ENCODE measurements at places on chromosomes 16 and 17.

- no peak for DNase-seq
These were observed 10.5 kb downstream of the COQ7 start for GRCh38 chr16:19077879-19078278.

DNA sequence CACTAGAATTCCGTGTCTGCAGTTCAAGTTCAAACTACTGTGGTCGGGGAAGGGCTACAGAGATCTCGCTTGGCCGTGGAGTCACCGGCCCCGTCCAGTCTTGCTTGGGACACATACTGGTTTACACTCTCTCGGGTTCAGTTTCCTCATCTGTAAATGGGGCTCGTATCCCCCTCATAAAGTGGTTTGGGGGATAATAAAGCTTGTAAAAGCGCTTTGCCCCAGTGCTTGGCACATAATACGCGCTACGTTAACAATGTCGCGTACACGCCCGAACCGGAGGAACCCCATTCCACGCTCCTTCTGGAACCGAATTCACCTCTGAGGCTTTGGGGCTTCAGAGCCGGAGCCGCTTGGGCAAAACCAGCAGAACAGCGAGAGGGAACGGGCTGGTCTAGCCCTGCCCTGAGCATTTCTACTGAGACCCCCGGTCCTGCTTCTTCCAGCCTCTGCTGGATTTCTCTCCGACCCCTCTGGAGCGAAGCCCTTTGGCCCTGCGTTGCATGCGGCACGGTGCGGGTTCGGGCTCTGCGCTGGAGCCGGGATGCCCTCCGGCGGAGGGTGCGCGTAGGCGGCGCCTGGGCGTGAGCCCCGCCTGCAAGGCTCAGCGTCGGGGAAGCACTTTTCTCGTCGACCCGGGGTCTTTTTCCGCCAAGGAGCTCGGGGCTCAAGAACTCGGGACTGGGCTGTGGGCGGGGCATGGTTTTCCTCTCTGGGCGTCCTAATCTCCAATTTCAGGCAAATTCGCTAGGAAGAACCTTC, 26.1 kb upstream of the HOXB13 start:
- no peak for DNase-seq

GRCh38 chr17:72654706-72655105, 437.8 kb downstream of the SLC39A11 start:
- DNase-seq, result no peak

- DNase-seq, result no peak
These were observed 6.7 kb downstream of the NTHL1 start for GRCh38 chr16:2040787-2041522.

DNA sequence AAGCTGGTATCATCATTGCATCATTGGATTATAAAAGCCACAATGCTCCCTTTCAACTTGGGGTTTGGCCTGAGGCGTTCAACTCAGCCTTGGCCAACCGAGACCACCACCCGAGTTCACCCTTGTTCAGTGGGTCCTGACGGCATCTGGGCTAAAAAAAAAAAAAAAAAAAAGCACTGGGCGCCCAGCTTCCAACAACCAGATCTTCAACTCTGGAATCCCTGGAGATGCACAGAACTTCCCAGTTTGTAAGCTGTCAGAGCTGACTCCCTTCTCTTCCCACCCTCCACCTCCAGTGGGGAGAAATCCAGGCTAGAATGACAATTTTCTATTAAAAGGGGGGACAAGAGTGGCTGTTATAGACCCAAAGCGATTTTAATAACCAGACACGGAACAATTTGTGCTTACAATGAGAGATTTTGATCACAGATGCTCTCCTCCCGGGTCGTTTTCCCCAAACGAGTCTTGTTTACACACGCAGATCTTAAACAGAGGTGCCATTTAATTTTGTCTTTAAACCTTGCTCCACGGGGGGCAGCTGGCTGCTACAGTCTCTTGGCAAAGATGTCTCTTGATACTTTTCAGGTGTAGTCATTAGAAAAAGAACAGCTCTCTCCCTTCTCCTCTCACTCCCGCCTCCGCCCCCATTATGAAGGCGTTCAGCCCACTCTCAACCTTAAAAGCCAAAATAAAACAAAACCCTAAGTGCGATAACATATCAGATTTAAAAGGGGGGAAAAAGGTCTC, 26.9 kb downstream of the GPRC5B start:
- no peak for DNase-seq

- no peak for DNase-seq
These were observed 25.8 kb downstream of the LITAF start for GRCh38 chr16:11560701-11561453.

DNA sequence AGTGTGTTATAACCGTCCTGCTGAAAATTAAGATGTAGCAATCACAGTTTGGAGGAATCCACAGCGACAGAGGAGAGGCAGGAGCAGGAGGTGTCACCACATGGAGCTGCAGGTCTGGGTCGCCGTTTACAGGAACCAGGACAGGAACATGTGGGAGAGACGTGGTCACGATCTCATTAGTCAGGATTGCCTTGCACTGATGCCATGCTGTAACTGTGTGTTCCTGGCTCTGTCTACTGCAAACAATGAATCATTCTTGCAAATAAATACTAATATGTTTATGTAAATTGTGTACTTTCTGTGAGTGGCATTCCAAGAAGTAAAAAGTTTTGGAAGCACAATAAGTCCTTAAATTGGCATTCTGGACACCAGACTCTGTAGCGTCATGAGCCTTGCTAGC, 271.8 kb downstream of the CPPED1 start:
- no peak for DNase-seq

DNA sequence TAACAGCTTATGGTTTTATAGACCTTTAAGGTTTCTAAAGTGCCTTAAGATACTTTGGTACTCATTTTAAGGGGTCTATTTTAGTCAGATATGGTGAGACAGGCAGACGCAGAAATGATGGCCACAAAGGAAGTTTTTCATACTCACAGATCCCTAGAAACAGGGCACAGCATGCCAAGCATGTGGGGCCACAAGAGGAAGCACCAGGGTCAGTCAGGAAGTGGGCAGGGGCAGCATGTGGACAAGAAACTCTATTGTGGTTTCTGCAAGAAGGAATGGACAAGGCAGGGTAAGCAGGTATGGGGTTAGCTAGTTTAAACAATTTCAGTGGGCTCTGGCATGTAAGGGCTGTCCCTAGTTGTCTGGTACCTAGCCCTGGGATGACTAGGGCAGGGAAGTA, 8.5 kb downstream of the EFCAB3 start:
- DNase-seq, result no peak

- DNase-seq, result no peak
These were observed 17.7 kb downstream of the KSR1 start for GRCh38 chr17:27473748-27474609.
